ENCODE measurements at places on chromosomes 16 and 17.

DNA sequence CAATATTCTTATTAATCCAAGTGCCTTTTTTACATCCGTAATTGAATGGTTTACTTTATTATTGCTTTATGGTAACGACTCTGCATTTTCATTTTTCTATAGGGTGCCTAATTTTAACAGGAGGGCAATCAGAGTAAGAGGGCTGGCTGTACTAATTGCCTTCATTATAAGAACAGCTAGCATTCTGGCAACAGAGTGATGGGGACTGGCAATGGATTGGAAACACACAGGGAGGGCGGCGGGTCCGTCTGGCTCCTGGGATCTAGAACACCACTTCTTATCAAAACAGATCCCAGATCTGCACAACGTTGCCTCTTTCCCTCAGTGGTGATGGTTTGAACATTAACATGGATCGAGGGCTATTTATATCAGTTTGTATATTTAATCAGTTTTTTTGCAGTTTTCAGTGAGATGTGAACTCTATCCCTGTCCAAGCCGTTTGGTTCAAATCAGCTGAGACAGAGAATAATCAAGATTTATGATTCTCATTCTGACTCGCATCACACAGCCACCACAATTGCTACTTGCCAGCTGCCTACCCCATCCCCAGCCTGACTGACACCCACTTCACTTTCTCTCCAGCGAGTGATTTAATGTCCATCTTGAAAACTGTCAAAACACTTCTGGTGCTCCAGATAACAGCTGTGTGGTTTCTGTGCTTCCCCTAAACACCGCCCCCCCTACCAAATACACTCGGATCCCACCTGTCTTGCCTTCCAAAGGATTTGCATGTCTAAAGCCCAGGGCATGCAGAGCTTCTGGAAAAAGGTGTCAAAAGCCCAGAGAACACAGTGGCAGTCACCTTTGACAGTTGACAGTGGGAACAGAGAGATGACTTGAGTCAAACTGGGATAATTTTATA, 327.9 kb downstream of the HS3ST4 start:
- no peak for DNase-seq

DNA sequence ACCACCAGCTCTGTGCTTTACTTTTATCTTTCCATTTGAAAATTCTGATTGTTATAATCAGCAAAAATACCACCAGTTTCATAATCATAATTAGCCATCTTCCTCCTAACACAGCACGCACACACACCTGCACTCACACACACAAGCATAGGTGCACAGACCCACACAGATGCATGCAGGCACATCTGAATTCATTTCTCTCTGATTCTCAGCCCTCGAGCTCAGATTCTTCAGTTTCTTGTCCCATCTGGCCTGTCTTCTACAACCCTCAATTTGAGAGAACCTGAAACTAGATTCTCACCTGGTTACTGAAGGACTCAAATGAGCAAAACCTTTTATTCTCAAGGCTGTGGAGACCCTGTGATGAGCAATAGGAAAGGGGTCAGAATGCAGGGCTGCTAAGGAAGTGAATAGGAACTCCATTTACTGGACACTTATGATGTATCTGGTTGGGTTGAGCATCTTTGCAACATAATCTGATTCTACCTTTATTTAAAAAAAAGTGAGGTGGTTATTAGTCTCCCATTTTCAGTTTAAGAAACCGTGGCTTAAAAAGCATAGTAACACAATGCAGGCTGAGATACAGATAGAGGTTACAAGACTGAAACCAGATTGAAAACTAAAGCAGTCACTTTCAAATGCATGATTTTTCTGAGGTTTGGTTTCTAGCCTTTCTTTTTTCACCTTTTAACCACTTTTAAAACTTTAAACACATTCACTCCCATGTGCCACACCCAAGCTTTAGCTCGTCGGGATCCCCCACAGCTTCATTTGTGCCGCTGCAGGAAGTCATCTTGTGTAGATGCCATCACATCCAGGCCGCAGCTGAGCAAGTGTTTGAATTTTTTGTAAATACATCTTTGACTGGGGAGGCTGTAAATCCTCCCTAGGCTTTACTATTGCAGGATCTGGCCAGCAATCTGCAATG, 9.4 kb downstream of the KRT33A start:
- DNase-seq = no peak

- no peak for DNase-seq
Observed at GRCh38 chr16:85231959-85232358, 119.7 kb upstream of the CIBAR2 start.

DNA sequence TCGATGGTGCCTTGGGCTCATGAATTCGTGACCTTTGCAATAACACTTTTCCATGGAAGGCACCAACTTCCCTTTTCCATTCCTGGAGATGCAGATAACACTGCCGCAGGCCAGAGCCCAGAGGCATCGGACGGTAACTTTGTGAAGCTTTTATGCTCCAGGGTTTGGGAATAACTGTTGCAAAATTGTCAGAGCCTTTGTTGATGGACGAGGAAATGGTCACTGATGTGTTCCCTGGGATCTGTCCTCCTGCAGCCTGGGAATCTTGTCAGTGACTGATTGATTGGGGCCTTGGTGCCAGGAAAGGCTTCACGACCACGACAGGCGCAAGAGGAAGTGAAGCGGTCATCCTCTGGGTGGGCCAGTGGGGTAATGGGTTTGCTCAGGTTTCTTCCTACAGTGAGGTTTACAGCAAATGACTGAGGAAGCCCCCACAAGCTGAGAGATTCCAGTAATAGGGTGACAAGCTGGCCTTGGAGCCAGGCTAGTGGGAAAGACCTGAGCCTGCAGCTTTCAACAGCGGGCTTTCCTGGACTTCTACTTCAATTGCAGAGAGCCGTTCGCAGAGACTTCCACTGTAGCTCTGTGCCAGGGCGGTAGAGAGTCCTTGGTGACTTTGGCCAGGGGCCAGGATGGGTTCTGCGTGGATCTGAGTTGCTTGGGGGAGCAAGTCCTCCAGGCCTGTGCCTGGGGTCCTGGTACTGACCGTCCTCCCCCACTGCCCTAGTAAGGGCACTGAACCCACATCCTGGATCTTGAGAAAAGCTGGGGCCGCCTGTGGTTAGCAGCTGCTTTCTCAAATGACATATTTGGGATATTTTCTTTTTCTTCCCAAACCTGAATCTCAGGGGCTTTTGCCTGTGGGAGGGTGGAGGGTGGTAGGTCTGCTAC, 37.6 kb downstream of the PGS1 start:
- DNase-seq = no peak

- DNase-seq = no peak
Observed at GRCh38 chr17:42898147-42898811, 2.3 kb upstream of the G6PC1 start.

DNA sequence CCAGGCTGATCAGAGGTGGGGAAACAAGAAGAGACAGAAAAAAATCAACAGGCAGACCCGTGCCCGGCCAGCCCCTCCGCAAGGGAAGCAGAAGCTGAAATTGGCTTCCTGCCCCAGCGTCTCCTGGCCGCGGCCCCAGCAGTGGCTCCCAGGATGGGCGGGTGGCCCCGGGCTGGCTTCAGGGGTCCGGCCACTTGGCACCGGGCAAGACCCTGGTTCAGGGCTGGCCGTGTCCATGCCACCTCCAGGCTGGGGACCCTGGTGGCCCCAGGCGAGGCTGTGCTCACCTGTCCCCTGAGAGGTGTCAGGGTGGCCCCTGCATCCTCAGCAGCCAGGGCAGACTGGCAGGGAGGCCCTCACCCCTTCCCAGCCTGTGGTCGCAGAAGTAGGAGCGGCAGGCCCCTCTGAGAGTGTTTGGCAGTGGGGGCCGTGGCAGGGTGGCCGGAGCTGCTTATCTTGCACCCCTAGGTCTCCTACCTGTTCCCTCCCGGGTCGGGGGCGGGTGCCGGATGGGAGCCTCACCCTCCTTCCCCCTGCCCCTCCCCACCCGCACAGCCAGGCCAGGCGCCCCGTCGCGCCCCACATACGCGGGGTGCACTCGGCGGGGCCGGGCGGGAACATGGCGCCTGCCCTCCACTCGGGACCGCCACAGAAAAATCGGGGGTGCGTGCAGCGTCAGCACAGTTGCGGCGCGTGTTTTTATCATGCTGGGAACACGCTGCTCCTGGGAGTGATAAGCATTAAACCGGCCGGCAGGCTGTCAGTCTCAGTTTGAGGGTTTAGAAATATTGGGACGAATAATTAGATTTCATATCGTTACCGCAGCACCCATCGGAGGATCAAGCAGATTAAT, 46.7 kb upstream of the ZC3H18 start:
- no peak for DNase-seq

DNA sequence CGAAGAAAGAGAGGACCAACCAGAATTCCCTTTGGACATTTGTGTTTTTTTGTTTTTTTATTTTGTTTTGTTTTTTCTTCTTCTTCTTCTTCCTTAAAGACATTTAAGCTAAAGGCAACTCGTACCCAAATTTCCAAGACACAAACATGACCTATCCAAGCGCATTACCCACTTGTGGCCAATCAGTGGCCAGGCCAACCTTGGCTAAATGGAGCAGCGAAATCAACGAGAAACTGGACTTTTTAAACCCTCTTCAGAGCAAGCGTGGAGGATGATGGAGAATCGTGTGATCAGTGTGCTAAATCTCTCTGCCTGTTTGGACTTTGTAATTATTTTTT, 3.6 kb downstream of the SOX9 start:
- no peak for DNase-seq

DNA sequence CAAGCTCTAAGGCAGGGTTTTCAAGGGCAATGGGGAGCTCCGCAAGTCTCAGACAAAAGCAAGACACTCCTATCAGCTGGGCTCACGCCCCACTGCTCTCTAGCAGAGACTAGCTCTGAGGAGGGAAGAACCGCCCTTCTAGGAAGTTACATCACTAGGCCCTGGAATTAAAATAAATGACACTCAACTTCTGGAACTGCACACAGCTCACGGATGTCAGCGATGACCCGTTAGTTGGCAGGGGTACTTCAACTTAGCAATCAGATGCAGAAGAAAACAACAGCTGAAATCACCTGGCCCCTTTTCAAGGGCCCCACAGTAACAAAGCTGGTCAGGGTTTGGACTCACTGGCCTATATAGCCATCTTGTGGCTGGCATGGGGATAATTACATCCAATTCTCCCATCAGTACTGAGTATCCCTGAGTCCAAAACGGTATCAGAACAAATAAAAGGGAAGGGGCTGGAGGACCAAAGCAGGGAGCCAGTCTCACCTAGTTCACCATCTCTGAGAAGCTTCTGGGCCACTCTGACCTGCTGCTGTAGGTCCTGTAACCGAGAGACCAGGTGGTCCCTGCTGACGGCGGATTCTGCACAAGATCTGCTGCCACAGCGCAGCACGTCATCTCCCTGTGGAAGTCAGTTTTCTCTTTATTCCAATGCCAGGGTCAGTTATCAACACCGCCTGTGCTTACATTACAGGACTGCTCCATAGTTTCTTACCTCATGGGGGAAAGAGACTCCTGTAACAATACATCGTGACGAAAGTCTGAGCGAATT, 22.2 kb downstream of the SERPINF1 start:
- DNase-seq = no peak

GRCh38 chr16:80666378-80667250, 125.8 kb downstream of the DYNLRB2 start:
- no peak for DNase-seq

GRCh38 chr16:60645541-60645940, 1390.7 kb downstream of the CDH8 start:
- no peak for DNase-seq

GRCh38 chr16:74372953-74373846, 2.9 kb upstream of the NPIPB15 start:
- no peak for DNase-seq

DNA sequence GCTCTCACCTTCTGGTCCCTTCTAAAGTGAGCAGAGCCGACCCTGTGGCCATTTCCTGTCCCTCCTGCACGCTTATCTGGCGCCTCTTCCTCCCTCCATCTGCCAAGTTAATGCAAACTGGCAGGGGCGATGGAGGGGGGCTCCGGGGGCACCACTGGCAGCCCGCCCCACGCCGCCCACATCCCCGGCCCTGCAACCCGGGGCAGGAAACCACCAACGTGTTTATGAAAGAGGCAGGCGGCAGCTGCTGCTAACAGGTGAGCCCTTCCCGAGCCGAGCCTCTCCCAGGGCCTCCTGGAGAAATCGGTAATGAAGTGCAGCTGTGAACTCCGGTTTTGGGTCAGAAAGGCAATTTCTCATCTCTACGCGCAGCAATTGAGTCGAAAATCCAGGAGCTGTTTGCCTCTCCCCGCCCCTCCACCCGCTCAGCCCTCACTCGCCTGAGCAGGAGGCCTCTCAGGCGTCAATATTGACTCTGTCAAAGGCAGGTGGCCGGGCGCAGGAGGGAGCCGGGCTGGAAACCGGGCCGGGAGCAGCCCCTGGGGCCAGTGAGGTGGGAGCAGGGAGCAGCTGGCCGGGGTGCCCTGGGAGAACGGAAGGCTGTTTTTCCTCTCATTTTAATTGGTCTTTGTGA, 164.4 kb upstream of the GSE1 start:
- DNase-seq = no peak

GRCh38 chr17:80526116-80526910, 18.3 kb upstream of the RPTOR start:
- no peak for DNase-seq

- no peak for DNase-seq
Observed at GRCh38 chr17:75895370-75896155, 1.2 kb downstream of the TRIM65 start.

- DNase-seq = no peak
Observed at GRCh38 chr17:40824015-40824832, 1.8 kb upstream of the KRT10 start.

- DNase-seq = no peak
Observed at GRCh38 chr16:79847101-79847500, 246.6 kb upstream of the MAF start.

DNA sequence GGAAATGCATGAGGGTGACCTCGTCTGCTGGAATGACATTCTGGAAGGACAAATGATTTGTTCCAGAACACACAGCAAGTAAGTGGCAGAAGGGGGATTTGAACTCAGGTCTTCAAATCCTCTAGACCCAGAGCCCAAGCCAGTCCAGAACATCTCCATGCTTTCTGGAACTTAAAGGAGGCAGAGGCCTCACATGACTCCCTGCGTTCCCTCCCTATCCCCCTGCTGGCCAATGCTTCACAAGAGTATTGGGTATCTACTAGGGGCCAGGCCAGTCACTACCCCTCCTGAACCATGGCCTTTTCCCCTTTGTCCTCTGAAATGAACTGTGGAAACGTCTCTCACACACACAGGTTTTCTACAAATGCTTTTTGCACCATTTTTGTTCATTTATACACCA, 7.6 kb upstream of the BEAN1 start:
- no peak for DNase-seq

DNA sequence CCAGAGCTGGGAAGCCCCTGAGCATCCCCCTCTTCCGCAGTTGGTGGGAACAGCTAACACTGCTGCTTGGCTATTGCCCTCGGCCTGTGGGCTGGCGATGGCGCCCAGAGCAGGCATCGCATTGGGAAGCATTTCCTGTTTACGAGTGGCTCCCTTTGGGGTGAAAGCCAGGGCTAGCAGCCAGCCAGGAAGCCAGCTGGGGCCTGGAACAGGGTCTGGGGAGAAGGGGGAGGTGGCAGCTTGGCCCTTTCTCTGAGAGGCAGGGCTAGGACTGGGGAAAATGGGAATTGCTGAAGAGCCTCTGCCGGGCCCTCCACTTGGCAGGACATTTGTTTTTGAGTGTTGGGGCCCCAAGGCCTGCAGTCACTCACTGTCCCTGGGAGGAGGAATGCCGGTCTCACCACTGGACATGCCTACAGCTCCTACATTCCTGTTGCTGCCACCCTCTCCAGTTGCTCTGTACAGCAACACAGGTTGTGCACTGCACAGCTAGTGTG, 2.4 kb upstream of the MTSS2 start:
- no peak for DNase-seq

All from stimulated activated CD8-positive, alpha-beta memory T cell treated with anti-CD3 and anti-CD28 coated beads, Interleukin-7, amount 100 ng/mL, for 1 hour (primary cell).